WTC11 (cell line): ENCODE measurements at places on chromosomes 12 and 14. TPM values are rescaled to one million over a fixed set of nuclear protein-coding genes. Genes with fewer than 3 reads are reported as not detected.

The SLC17A8 gene
- 0.05 to 0.26 TPM in 2 of 3 replicates, not detected in the other for total RNA-seq

The C12orf50 gene
- total RNA-seq = 0.07 TPM in 1 of 3 replicates, not detected in the others

DNA sequence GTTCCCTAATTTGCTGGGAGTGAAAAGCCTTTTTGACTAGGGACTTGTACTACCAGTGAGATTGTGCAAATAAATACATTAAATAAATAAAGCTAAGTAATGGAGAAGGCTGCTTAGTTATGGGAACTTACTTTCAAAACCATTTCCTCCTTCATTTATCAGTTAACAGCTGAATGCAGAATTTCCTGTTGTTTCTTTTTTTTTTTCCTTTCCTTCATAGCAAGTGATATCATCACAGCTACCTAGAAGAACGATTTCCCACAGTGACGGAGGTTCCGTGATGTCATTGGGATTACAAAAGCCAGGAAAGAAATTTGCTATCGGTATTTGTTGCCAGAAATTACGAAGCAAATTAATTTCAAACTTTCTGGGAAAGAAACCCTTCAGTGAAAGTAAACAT, 42.1 kb upstream of the SOCS2 start:
- H3K27ac ChIP-seq = no peak overlapping the region
- no peaks in the 10 kb centered on the region for H3K4me1 ChIP-seq
- H3K4me3 ChIP-seq = no peak overlapping the region

DNA sequence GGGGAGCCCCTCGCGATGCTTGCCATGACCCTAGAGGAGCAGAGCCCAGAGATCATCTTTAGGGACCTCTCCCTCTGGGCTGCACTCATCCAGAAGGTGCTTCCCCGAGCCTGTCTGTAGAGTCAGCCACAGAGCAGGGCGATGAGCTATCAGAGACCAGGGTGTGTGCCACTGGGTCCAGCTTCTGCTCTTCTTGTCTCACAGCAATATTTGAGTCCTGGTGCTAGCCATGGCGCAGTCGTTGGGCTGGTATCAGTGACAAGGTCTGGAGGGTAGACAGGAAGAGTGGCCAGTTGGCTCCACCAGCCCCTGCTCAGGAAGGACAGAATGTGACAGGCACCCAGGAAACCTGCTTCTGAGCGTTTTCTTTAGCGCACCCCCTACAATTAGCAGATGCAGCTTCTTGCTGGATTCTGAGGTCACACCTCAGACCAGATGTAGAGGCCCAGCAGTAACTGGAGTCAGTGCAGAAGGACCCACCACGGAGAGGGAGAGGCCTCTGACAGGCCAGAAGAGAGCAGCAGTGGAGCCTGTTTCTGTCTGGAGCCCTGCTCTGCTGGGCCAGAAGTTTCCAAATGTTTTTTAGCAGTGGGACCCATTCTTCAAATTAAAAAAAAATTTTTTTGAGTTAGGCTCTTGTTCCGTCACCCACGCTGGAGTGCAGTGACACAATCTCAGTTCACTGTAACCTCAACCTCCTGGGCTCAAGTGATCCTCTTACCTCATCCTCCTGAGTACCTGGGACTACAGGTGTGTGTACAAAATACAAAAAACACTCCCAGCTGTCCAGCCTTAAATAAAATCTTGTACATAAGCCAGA, 23.7 kb downstream of the ANKRD9 start:
- no peak for DNase-seq
- H3K36me3 ChIP-seq = no peaks in the 10 kb centered on the region
- no peaks in the 10 kb centered on the region for H3K4me1 ChIP-seq
- H3K27ac ChIP-seq = peak overlapping the region; percentile 44; the same call in 1 of the 2 replicates

DNA sequence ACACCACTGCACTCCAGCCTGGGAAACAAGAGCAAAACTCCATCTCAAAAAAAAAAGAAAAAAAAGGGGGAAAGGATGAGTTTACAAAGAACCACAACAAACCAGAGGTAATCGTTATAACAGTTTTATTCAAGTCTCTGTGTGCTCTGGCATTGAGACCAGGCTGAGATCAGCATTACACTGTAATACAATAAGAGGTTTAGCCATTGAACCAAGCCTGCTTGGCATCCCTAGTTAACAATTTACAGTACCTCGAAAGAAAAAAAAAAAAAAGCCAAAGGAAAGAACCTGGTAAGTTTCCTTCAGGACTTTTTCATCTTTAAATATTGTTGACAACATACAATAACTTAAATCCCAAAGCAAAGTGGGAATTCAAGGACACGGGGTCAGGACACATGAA, 80.7 kb downstream of the TTC9 start:
- no peak overlapping the region for H3K4me3 ChIP-seq
- no peaks in the 10 kb centered on the region for H3K36me3 ChIP-seq
- H3K4me1 ChIP-seq = peaks cover 6% of the 10 kb centered on the region; the same call in 1 of the 2 replicates
- 0 out of 2 replicates have a peak overlapping the region, but pooled peaks have one; percentile 29 for H3K27ac ChIP-seq
- H3K27me3 ChIP-seq = no peaks in the 10 kb centered on the region

DNA sequence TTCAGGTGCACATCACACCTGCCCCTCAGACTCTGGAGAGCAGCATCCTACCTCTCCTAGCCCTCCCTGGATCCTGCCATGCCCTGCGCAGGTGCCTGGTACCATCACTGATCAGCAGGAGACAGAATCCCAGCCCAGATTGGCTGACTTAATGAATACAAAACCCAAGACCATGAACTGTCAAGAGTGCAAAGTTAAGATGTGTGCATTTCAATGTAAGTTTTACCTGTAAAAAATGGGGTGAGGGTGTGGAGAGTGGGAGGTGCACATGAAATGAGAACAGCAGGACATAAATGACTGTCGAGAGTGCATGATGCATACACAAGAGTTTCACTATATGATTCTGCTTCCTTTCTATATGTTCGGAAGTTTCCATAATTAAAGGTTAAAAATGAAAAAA, 57.9 kb upstream of the GPR68 start:
- H3K4me3 ChIP-seq = no peak overlapping the region
- DNase-seq = no peak
- no peaks in the 10 kb centered on the region; the same call in 1 of the 2 replicates for H3K27me3 ChIP-seq

GRCh38 chr12:40837891-40838429, 145.7 kb downstream of the CNTN1 start:
- no peak overlapping the region for H3K27ac ChIP-seq
- no peaks in the 10 kb centered on the region for H3K36me3 ChIP-seq
- no peak for DNase-seq
- no peak overlapping the region for H3K4me3 ChIP-seq
- no peaks in the 10 kb centered on the region for H3K27me3 ChIP-seq
- H3K4me1 ChIP-seq = no peaks in the 10 kb centered on the region

DNA sequence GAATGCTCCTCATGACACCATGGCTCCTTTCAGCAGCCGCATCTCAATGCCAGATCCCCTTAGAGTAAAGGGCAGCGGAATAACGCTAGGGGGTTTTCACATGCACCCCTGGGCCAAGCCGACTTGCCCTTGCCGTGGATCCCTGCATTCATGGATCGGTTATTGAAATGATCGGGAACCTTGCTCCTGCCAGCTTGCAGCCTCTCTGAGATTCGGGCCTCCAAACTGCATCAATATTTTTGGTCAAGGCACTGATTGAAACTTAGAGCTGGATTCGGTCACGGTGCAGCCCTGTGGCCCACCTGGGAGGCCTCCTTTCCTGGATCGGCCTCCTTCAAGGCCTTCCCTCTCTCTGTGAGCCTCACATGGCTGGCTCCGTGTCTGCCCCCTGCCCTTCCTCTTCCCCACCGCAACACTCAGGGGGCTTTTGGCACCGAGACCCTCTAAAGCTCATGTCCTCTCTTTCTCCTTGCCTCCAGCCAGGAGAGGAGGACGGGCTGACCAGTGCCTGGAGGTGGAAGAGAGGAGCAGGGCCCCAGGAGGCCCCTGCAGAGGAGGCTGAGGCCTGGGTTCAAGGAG, 1.8 kb downstream of the PTPN6 start:
- no peak for DNase-seq
- H3K36me3 ChIP-seq = no peaks in the 10 kb centered on the region
- peaks cover 23% of the 10 kb centered on the region for H3K4me1 ChIP-seq
- H3K27ac ChIP-seq = 0 out of 2 replicates have a peak overlapping the region, but pooled peaks have one; percentile 36
- H3K27me3 ChIP-seq = no peaks in the 10 kb centered on the region
- no peak overlapping the region for H3K4me3 ChIP-seq

GRCh38 chr14:81132468-81132867, 88.3 kb downstream of the GTF2A1 start:
- H3K27ac ChIP-seq = no peak overlapping the region
- no peak for DNase-seq
- H3K27me3 ChIP-seq = no peaks in the 10 kb centered on the region
- no peaks in the 10 kb centered on the region for H3K4me1 ChIP-seq
- H3K4me3 ChIP-seq = no peak overlapping the region
- H3K36me3 ChIP-seq = no peaks in the 10 kb centered on the region

DNA sequence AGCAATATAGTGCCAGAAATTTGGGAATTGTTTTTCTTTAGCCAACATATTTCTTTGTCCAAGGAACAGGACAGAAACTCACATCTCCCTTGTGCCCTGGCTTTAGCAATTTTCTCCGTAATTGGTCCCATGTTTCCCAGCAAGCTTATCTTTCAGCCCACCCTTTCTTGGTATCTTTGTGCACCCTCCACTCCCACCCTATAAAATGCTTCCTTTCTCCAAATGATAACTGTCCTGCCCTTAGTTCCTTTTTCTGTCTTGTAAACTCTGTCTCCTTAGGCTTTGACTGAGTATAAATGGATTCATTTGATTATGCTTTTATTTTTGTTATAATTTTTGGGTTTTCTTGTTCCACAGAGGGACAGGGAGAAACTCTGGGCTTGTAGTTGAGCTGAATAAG, 442.8 kb downstream of the ATP23 start:
- H3K27ac ChIP-seq = no peak overlapping the region
- H3K4me3 ChIP-seq = no peak overlapping the region
- no peaks in the 10 kb centered on the region for H3K36me3 ChIP-seq
- H3K27me3 ChIP-seq = no peaks in the 10 kb centered on the region; the same call in 1 of the 2 replicates

- H3K4me1 ChIP-seq = peaks cover 53% of the 10 kb centered on the region
- no peak for DNase-seq
- no peaks in the 10 kb centered on the region for H3K27me3 ChIP-seq
Measured at GRCh38 chr14:21107283-21107800, 6.5 kb downstream of the TMEM253 start.

DNA sequence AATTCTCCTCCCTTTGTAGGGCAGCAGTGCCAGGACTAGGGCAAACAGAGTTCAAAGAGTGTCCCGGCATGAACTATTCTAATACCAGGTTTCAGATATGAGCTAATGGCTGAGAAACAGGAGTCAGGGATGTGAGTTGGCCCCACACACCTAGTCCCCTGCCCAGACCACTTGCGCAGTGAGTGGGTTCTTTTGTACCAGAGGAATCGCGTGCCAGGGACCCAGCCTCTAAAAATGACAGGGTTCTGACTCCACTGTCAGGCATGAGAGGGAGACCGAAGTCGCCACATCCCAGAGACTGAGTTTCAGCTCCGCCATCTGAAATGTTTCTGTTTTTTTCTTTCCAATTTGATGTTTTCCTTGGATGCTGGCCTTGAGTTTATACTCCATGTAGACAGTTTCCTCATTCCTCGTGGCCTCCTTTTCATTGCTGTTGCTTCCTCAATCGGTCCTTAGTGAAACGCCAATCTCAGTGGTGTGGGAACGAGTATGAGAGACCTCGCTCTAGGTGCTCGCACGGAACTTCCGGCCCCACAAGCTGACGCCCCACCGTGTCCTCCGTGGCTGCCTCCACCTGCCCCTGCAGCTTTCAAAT, 31.5 kb downstream of the FBXL14 start:
- H3K27ac ChIP-seq = no peak overlapping the region
- peaks cover 18% of the 10 kb centered on the region for H3K4me1 ChIP-seq
- H3K36me3 ChIP-seq = no peaks in the 10 kb centered on the region
- H3K27me3 ChIP-seq = peaks cover 3% of the 10 kb centered on the region

- H3K4me3 ChIP-seq = no peak overlapping the region
- DNase-seq = peak; percentile 3
- peaks cover 9% of the 10 kb centered on the region; the same call in 1 of the 2 replicates for H3K36me3 ChIP-seq
- no peaks in the 10 kb centered on the region for H3K27me3 ChIP-seq
- peaks cover 16% of the 10 kb centered on the region for H3K4me1 ChIP-seq
- no peak overlapping the region for H3K27ac ChIP-seq
Measured at GRCh38 chr14:100291305-100292075, 14.8 kb downstream of the SLC25A29 start.

GRCh38 chr12:104999347-104999685, 13.2 kb downstream of the NOPCHAP1 start:
- H3K4me3 ChIP-seq = no peak overlapping the region
- H3K4me1 ChIP-seq = no peaks in the 10 kb centered on the region
- peaks cover 90% of the 10 kb centered on the region for H3K36me3 ChIP-seq
- no peaks in the 10 kb centered on the region for H3K27me3 ChIP-seq
- no peak overlapping the region for H3K27ac ChIP-seq

DNA sequence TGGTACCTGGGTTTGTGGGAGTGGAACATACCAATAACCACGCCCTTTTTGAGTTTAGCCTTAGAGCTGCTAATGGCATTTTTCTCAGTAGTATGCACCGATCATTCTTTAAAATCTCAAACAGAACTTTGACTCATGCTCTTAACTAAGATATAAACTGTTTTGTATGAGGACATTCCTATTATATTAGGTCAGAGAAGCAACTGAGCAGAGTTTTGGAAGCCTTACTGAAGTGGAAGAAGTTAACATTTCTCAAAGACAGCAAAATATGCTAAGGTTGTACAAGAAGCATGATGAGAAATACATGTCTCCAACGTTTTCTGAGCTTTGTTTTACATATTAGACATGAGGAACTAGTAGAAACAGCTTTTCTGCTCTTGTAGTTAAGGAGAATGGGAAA, 819.2 kb downstream of the FSCB start:
- no peaks in the 10 kb centered on the region for H3K4me1 ChIP-seq
- DNase-seq = no peak
- no peak overlapping the region for H3K27ac ChIP-seq
- no peaks in the 10 kb centered on the region for H3K36me3 ChIP-seq
- no peak overlapping the region for H3K4me3 ChIP-seq

- no peaks in the 10 kb centered on the region for H3K27me3 ChIP-seq
- peaks cover 3% of the 10 kb centered on the region; the same call in 1 of the 2 replicates for H3K36me3 ChIP-seq
- H3K4me3 ChIP-seq = no peak overlapping the region
Measured at GRCh38 chr14:65813760-65814384, 401.3 kb downstream of the FUT8 start.

GRCh38 chr12:100473050-100473715, 483 bp upstream of the NR1H4 start:
- no peak overlapping the region for H3K4me3 ChIP-seq
- no peak for DNase-seq
- no peak overlapping the region for H3K27ac ChIP-seq
- H3K36me3 ChIP-seq = no peaks in the 10 kb centered on the region

DNA sequence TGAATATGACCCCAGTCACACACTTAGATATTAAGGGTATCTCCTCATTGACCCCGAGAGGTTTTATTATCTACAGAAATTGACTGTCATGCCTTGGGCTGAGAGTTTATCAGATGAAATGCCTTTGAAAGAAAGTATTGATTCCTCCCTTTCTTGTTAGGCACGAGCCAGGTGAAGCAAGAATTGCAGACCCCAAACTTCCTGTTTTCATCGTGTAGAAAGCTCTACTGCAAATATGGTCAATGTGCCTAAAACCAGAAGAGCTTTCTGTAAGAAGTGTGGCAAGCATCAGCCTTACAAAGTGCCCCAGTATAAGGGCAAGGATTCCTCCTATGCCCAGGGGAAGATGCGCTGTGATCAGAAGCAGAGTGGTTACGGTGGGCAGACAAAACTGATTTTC, 143.9 kb upstream of the FUT8 start:
- no peaks in the 10 kb centered on the region for H3K4me1 ChIP-seq
- no peaks in the 10 kb centered on the region; the same call in 1 of the 2 replicates for H3K27me3 ChIP-seq
- DNase-seq = no peak
- H3K27ac ChIP-seq = no peak overlapping the region
